ENCODE measurements at places on chromosomes 5 and 9. TPM values are rescaled to one million over a fixed set of nuclear protein-coding genes. Genes with fewer than 3 reads are reported as not detected.

Gene TAF11L10
- not detected for total RNA-seq

Gene PLK2
- 263 TPM for total RNA-seq

Gene DDX31
- 6.3 TPM for total RNA-seq

Gene ANXA2R
- 1.6 TPM for total RNA-seq

Gene RASGRF2
- 1.0 TPM for total RNA-seq

Gene PAEP
- not detected for total RNA-seq

Gene PLPP1
- total RNA-seq, result 101 TPM

Gene ESM1
- 0.52 TPM for total RNA-seq

Gene UBE2QL1
- total RNA-seq, result 0.52 TPM

Gene PCAT7
- not detected for total RNA-seq

Gene LCN12
- not detected for total RNA-seq

Gene PRDM9
- not detected for total RNA-seq

Gene PCA3
- not detected for total RNA-seq

Gene ATP10B
- under 0.01 TPM for total RNA-seq

Gene IRGM
- not detected for total RNA-seq

Gene ENHO
- 4.2 TPM for total RNA-seq

Gene APBA1
- 2.6 TPM for total RNA-seq

Gene KCNV2
- not detected for total RNA-seq

Gene GADD45G
- total RNA-seq, result 2.1 TPM

Gene HTR4
- total RNA-seq, result not detected

Data from skeletal muscle tissue (tissue), 5 donors.